ENCODE measurements at places on chromosomes 5 and 9.

GRCh38 chr9:105361873-105362272 is 86.0 kb upstream of the FSD1L start:
- DNase-seq, result no peak

- DNase-seq, result no peak
Measured at GRCh38 chr5:116522356-116523136, 52.1 kb downstream of the SEMA6A start.

- DNase-seq, result no peak
Measured at GRCh38 chr5:120293796-120294195, 170.3 kb upstream of the PRR16 start.

DNA sequence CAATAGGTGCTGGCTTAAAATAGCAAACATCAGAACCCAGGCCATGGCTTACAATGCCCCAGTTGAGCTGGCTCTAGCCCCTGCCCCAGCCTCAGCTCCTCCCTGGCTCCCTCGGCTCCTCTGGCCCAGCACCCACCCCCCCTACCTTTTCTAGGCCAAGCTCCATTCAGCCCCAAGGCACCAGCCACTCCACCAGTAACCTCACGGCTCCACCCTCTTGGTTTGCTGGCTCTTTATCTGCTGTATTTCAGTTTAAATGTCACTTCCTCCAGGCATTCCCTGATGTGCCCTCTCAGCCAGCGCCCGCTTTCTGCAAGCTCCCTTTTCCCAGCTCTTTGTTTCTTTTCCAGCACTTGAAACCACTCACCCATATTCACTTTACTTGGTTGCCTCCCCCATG is 10.6 kb downstream of the C1QTNF2 start:
- no peak for DNase-seq

DNA sequence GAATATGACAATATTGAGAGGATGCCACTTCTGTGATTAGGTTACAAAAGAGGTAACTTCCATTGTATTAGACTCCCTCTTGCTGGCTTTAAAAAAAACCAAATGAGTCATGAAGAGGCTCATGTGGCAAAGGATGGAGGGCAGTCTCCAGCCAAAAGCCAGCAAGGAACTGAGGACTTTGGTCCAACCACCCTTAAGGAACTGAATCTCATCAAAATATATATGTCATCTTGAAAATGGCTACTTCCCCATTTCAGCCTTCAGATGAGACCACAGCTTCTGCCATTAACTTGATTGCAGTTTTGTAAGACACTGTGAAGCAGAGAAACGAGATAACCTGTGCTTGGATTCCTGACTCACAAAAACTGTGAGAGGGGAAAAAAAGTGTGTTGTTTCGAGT is 15.5 kb upstream of the TRIM32 start:
- no peak for DNase-seq

DNA sequence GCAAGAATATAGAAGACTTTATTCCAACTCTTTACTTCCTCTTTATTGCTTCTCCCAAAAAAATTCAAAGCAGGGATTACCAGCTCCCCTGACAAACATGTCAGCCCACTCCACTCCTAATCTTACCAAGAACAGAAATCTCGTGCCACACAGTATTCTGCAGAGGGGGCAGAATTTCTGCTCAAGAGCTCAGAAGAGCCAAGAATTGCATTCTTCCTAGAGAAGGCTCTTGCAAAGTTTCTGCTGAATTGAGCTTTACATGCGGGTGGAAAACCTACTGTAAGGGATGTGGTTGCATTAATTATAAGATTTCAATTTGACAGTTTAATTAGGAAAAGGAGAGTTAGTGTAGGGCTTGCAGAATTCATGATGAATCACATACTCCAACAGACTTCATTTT is 428.5 kb downstream of the CETN3 start:
- no peak for DNase-seq

All from NCI-H82 (cell line).